Cerebellar cortex (tissue), 1 donor: ENCODE measurements at places on chromosomes 7 and 10.

- DNase-seq, result no peak
Observed at GRCh38 chr10:24406809-24407483, 198.0 kb downstream of the KIAA1217 start.

DNA sequence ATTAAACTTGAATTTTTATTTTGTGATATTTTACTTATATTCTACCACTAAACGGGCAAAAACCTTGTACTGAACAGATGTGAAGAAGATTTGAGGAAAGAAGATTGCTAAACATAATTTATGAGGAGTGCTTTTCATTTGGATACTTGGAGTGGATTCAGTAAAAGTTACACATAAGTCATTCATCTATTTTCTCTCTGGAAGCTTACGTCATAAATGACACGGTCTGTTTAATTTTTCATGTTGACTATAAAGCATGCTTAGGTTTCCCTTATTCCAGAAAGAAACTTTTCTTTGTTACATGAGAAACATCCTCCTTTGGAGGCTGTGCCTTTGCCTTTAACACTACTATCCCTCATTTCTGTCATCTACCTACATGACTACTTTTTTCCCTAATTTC is 53.9 kb downstream of the TFEC start:
- no peak for DNase-seq

- no peak for DNase-seq
Observed at GRCh38 chr10:51083356-51083853, 9.1 kb downstream of the PRKG1 start.

DNA sequence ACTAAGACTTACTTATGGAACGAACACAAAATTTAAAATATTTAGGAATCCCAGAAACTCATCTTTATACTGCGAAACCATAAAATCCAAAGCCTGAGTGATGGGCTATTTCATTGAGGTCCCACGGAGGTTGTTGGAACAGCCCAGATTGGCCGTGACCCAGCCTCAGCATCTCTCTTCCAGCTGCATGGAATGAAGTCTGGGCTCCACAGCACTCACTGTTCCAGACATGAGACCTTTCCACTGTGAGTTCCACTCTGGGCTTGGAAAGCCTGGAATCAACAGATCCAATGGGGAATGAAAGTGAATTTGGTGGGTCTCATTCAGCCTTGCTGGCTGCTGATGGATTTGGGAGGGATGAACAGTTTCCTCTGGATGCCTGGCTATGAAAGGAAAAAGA is 184.9 kb downstream of the EMX2 start:
- DNase-seq, result no peak

DNA sequence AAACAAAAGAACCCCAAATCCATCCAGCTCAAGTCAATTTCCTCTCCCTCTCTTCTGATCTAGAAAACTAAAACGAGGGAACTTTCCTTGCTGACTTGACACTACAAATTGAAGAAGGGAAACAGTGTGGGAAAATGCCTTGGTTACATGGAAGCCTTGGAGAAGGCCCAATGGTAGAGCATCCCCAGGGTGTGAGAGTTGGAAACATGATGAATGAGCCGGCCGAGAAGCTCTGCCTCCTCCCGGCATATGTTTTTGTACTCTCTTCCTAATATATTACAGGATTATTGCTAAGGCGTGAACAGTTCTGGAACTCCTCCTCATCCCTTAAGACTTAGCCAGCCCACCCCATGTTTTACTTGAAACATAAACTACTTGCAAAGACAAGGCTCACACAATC is 618.2 kb upstream of the MGMT start:
- no peak for DNase-seq

DNA sequence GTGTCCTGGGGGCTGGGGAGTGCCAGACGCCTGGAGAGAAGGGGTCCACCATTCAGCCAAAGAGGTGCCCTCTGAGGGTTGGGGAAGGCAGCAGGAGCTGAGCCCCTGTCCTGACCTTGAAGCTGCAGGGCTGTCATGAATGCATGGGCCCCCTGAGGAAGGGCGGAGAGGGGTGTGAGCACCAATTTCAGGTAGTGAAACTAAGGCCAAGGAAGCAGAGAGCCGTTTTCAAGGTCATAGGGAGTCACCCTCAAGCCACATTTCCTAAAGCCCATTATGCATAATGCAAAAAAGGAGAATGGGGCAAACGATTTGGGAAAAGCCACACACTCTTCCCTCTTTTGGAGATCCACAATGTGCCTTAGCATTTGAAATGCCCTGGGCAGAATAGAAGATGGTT is 37.2 kb downstream of the FIGNL1 start:
- DNase-seq, result no peak

DNA sequence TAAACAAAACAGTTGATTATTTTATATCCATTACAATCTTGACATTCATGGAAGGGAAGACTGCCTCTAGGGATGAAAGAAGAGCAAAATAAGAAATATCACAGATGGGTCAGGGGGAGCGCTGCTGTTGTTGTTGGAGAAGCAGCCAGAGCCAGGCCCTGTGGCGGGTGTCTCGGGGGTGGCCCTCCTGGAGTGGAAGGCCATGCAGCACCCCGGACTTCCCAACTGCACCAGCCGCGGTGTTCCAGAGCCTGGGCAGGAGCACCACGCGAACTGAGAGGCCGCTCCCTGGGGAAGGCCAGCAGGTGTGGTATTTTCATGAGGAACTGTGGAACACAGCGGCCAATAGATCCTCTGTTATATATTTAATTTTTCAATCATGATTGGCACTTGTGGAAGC is 72.4 kb upstream of the VSTM2A start:
- no peak for DNase-seq

GRCh38 chr10:63434866-63435854 is 30.6 kb downstream of the JMJD1C start:
- no peak for DNase-seq

- no peak for DNase-seq
Observed at GRCh38 chr10:22534849-22535604, 179.4 kb downstream of the PIP4K2A start.

- DNase-seq, result no peak
Observed at GRCh38 chr7:66452165-66452564, 176.5 kb upstream of the KCTD7 start.

- DNase-seq, result no peak
Observed at GRCh38 chr7:130998993-130999602, 265.1 kb upstream of the KLF14 start.

DNA sequence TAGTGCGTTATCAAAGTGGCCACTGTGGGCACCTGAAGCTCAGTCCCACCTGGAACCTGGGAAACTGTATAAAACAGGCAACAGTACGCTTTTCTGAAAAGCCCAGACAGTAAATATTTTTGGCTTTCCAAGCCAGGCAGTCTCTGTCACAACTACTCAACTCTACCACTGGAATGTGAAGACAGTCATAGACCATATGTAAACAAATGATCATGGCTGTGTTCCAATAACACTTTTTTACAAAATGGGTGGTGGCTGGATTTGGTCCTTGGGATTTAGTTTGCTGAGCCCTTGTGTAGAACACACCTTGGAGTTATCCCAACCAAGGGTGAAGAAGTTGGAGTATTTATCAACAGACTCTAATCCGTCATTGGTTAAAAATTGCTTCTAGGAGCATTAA is 259.9 kb downstream of the SKIDA1 start:
- DNase-seq, result no peak

DNA sequence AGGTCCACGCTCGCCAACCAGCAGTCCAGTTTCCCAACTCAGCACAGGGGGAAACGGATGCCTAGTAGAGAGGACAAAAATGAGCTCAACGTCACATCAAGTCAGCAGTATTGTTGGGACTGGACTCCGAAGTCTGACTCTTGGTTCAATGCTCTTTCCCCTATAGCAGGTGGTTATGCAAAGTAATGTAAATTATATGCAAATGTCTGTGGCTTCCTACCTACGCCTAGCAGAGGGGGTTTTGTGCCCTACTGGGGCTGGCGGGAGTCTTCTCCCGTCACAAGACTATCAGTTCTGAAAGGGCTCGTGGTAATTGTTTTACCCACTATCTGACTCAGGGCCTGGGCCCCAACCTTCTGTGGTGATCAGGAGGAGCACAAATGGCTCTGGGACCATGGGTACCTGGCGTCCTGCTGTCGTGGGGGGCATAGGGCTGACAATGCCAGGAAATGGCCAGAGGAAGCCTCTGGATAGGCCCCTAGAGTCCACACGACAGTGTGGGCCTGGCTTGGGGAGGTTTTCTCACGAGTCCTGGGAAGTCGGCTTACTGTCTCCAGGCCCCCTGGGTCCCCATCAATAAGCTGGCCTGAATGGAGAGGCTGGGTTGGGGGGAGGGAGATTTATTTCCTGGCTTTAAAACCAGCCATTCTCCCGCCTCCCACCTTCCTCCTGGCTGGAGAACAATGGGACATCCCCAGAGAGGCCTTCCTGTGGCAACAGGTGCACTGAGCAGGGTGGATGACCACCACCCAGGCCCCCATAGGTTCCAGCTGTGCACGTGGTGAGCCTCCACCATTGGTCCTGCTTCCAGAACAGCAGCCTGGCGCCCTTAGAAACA is 41.8 kb downstream of the UNC5B start:
- DNase-seq, result no peak

- DNase-seq, result no peak
Observed at GRCh38 chr7:140367528-140367927, 30.8 kb downstream of the SLC37A3 start.

- DNase-seq, result no peak
Observed at GRCh38 chr10:91665842-91666241, 33.0 kb upstream of the PPP1R3C start.

- DNase-seq, result no peak
Observed at GRCh38 chr10:70866424-70866823, 21.9 kb downstream of the PCBD1 start.

DNA sequence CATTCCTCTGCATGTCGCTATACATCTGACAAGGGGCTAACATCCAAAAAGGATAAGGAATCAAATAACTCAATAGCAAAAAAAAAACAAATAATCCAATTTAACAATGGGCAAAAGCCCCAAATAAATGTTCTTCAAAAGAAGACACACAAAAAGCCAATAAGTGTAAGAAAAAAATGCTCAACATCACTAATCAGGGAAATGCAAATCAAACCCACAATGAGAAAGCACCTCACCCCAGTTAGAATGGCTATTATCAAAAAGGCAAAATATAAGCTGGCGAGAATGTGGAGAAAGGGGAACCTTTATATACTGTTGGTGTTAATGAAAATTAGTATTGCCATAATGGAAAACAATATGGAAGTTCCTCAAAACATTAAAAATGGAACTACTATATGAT is 14.3 kb downstream of the ARHGAP12 start:
- DNase-seq, result no peak

DNA sequence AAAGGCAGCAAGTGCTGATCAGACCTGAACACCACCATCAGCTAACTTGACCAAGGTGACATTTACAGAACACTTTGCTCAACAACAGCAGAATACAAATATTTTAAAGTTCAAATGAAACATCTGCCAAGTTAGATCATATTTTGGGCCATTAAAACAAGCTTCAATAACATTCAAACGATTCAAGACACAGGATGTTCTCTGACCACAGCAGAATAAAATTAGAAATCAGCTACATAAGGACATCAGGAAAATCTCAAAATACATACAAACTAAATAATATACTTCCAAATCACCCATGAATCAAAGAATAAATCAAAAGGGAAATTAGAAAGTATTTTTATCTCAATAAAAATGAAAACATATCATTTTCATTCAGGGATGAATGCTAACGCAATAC is 173.0 kb downstream of the PKD1L1 start:
- no peak for DNase-seq

DNA sequence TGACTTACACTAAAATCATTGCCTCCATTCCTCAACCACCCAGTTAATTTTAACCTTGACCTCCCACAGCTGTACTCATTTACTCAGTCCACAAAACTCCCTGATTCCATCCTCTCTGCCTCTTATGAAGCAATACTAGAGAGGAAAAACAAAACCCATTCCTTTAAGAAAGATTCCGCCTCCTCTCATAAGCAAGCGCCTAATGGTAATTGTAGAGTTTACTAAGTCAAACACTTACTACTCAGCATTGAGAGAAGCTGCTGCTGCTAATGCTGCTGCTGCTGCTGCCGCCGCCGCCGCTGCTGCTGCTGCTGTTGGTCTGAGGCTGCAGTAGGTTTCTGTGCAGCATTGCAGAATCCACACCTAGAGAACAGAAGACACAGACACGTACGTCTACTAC is 2.1 kb upstream of the ADD3 start:
- DNase-seq, result peak; percentile 69

- no peak for DNase-seq
Observed at GRCh38 chr7:41219276-41219675, 483.6 kb downstream of the INHBA start.

- DNase-seq, result peak; percentile 16
Observed at GRCh38 chr7:12490107-12490688, 80.3 kb upstream of the SCIN start.

GRCh38 chr10:79102498-79102874 is 33.7 kb downstream of the ZMIZ1 start:
- peak; percentile 53 for DNase-seq

- no peak for DNase-seq
Observed at GRCh38 chr10:15605740-15606369, 113.9 kb downstream of the ITGA8 start.

DNA sequence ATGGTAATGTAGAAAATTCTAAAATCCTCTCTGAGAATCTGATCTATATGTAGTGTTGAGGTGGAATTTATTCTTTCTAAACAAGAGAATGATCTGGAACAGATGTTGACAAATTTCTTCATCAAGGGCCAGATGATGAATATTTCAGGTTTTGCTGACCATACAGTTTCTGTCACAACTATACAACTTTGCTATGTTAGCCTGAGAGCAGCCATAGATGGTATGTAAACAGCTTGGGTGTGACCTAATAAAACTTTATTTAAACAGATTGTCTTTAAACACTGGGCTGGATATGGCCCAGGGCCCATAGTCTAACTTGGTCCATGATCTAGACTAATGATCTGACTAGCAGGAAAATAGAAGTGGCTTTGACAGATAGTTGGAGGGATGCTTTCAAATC is 213.6 kb upstream of the CELF2 start:
- no peak for DNase-seq
